SHP77 treated with DMSO at 0.1 percent for 48 hours (cell line): ENCODE measurements at places on chromosomes 3 and 15.
A peak's percentile ranks its signal among the peaks of the same experiment; 100 is the strongest.

DNA sequence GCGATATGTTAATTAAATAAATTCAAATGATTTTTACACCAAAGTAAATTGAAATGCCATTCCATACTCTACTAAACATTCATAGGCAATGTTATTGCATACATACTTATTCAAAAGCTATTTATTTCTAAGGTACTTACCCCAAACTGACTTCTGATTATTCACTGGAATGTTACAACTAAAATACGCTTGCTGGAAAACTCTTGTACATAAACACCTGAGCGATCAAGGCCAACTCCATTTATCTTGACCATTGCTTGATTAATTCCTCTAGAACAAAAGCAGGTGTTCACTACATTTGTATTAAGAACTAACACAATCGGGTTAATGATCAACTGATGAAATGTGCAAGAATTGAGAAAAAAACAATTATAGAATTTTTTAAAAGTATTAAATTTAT lies at the start of gene SERPINI2:
SERPINI2 (minus strand) TSS at position 180 of the 400 bp plus-strand sequence. CDS start 2,208 bp downstream, outside the sequence.
- DNase-seq: no peak

DNA sequence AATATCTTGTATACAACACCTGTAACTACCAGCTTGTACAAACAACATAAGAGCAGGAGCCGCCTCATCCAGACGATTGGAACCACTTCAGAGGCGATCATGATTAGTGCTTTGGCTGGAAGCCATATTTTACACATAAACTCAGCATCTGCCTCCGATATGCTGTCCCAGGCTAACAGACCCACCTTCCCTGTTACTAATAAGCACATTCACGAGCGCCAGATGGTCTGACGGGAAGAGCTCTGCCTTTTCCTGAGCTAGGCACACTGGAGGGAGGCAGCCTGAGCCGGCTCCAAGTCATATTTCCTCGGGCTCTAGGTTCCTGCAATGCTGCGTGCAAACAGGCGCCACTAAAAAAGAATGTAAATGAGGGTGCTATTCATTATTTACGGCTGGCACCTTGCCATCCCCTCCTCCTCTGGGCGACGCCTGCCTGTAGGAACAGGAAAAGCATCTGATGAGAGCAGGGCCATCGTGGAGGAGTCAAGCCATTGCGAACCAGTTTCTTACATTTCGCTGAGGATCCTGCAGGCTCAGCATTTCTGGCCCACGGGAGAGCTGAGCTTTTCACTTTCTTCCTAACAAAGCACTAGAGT lies 98.2 kb downstream of the ANXA2 start:
- peak; percentile 77 for DNase-seq

- DNase-seq: no peak
Measured at GRCh38 chr3:11552289-11553264, 91.1 kb downstream of the VGLL4 start.

GRCh38 chr3:64440498-64440897 lies 215.2 kb upstream of the PRICKLE2 start:
- DNase-seq: no peak

GRCh38 chr3:135908225-135908624 lies 57.3 kb upstream of the PPP2R3A start:
- DNase-seq: no peak

DNA sequence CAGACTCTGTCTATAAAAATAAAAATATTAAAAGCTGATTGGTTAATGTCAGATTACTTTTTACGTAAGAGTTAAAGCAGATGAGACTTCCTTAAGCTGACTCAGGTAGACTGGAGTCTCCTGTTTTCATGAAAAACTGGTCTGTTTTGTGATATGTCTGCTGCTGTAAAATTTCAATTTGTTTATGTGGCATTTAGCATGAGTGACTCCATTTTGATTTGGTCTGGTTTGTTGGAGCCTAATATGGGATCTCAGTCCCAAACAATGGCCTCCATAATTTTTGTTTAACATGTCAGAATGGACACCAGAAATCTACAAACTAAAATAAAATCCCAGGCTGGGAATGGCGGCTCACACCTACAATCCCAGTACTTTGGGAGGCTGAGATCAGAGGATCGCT lies 57.8 kb upstream of the LEKR1 start:
- no peak for DNase-seq

GRCh38 chr15:73800662-73801345 lies 47.7 kb upstream of the INSYN1 start:
- DNase-seq: no peak

- DNase-seq: peak; percentile 45
Measured at GRCh38 chr3:148074946-148075345, 622.8 kb upstream of the AGTR1 start.

DNA sequence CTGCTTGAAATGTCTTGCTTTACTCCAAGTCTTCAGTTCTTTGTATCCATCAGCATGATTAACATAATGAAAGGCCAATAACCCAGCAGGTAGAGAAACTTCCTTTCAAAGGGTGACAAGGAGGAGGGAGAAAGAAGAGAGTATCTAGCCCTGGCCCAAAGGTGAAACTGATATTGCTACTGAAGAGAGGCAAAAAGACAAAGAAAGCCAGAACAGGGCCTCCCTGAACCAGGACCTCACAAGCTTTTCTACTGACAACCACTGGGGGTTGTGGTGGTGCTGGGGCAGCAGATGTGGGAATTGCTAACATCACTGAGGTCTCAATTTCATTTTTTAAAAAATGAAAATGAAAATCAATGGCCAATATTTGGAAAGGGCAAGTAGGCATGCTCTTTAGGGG lies 234.1 kb downstream of the RSL24D1 start:
- no peak for DNase-seq

DNA sequence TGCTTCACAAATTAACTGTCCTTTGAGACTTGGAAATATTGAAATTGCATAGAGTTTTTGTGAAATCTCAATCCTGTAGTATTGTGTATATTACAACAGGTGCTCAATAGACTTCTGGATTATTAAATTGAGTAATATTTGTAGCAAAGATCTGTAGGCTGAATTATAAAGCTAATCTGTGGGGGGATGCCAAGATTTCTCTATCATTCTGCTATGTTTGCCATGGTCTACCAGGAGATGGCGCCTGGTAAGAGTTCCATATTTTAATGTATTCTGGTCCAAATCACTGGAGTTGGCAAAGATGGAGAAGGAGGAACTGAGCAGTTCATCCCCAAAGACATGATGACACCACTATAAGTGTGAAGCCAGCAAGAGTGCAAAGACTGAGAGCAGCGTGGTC lies 340.9 kb upstream of the TPRG1 start:
- DNase-seq: no peak

GRCh38 chr3:125611908-125612307 lies 16.6 kb upstream of the OSBPL11 start:
- no peak for DNase-seq

- DNase-seq: no peak
Measured at GRCh38 chr15:92068121-92068520, 214.6 kb downstream of the SLCO3A1 start.

DNA sequence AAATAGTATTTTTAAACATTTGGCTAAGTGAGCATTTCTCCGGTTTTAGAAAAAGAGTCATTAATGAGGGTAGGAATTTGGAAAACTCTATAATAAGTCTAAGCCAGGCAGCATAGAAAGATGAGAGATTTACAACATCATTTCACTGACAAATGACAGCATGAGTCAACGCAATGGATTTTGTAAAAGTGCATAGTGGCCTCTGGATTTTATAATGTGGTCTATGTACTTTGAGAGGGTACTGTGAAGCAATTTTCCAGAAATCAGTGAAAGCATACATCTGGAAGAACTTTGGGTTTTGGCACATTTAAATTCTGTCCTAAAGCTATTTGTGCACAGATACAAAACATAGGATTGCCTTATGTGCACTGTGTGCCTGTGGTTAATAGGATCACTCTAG lies 130.8 kb upstream of the CCNL1 start:
- no peak for DNase-seq
